ENCODE measurements at places on chromosomes 3 and 15.

DNA sequence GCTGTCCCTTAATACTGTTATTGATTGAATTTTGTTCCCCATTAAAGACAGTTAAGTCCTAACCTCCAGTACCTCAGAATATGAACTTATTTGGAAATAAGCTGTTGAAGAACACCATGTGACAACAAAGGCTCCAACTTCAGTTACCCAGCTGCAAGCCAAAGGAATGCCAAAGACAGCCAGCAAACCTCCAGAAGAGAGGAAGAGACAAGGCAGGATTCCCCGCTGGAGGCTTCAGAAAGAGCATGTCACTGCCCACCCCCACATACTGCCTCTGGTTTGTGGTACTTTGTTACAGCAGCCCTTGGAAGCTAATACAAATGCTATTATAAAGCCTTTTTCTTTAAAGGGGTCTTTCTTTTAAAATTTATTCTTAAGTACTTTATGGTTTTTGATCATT is 18.4 kb upstream of the NEK10 start:
- DNase-seq, result no peak

DNA sequence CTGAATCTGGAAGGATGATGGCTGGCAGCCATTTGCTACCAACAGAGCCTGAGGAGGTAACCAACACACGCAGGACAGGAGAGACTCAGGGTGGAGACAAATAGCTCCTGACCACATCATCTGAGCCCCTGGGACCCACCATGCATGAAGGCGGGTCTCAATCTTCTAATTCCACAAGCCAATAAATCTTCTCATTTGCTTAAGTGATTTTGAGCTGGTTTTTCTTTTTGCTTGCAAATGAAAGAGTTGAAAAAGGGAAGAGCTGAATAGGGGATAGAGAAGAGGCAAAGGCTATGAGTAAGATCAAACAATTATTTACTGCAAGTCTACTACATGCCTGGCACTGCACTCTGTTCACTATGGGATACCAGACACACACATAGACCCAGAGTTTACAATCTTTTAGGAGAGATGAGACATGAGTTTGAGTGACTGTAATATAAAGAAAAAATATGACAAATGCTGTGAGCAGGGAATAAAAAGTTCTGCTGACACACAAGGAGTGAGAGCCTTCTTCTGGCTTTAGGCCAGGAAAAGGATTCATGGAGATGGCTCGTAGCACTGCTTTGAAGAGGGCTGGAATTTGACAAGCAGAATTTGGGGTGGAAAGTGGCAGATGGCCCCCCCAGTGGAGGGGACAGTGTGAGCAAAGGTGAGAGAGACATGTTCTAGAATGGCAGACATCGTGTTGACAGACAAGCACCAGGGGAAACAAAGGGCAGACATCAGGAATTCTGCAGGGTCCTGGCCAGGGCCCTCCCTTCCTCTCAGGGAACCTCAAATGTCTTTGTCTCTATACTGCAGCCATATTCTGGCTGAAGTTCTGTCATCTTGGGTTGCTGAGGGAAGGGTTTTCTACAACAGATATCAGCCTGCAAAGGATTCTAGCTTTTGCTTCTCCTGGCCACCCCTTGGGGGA is 69.8 kb upstream of the WNT5A start:
- DNase-seq, result no peak

GRCh38 chr15:42577514-42578031 is 2.2 kb downstream of the STARD9 start:
- DNase-seq, result no peak

DNA sequence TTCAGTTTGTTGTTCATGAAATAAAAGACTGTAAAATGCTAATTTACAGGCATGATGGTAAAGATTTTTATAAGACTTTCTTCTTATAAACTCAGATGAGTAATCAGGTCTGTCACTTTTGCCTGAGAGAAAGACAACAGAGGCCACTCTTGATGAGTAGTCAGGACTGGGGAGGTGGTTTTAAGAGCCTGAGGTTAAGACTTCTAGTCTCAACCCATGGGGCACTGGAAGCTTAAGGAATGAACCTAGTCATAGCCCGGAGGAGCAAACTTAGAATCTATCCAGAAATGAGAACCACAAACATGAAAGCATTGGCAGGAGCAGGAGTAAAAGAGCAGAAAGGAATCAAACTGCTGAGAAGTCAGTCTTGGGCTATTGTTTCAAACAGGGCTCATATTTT is 846.3 kb upstream of the ARPP21 start:
- DNase-seq, result no peak

- DNase-seq, result no peak
Observed at GRCh38 chr3:143837076-143837475, 11.2 kb downstream of the SLC9A9 start.

GRCh38 chr3:45311953-45312801 is 76.2 kb upstream of the LARS2 start:
- no peak for DNase-seq

DNA sequence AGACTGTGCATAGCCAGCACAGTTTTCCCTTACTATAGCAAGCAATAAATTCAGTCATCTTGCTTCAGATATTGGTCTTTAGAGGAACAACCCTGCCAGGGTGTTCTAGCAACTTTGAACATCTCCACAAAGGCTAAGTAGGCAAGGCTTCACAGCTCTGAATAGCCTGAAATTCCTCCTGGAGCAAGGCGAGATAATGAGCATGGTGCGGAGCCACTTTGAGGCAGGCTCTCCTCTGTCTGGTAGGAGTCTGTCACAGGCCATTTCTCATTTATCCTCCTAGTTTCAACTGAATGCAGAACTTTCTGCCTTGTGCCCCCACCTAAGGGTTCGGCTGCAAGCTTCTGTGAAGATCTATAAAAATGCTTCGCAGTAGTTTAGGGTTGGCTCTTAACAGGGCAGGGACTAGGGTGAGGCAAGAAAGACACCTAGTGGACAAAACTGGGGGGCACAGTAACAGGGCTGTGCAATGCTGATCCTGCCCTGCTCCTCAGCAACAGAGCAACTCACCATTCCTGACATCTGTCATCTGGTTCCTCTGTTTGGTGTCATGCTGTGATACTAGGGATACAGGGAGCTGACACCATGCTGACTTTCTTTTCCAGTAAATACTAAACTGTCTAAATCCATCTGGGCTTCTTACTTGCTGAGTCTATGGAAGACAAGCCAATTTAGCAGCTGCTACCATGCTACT is 16.6 kb upstream of the EHHADH start:
- no peak for DNase-seq

DNA sequence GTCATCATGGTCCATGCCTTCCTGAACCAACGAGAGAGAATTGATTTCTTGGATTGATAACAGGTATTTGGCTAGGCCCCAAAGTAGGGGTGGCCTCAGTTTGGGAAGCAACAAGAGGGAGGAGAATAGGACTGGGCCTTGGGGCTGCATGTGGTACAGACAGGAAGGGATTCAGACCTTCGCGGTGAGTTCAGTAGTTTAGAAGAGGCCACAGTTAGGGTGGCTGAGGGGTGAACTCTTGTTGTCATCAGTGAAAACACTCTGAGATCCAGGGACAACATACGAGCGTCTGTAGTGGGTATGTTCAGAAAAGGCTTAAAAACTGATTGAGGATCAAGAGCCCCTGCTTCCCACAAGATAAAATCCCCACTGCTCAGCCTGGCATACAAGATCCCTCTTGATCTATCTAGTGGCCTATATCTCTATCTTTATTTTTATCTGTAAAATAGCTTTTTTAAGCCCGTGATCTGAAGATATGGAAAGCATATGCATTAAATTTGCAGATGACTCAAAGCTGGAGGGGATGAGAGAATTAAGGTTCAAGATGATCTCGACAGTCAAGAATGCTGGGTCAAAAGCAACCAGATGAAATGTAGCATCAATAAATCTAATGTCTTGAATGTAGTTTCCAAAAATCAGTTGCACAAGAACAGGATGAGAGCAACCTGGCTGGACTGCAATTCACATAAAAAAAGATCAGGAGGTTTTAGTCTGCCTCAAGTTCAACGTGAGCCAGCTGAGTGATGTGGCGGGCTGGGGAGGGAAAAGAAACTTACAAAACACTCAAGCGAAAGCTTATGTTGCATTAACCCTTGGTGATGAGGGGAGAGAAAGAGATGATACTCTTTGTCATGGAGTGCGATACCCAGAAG is 221.1 kb upstream of the TLE3 start:
- DNase-seq, result no peak

DNA sequence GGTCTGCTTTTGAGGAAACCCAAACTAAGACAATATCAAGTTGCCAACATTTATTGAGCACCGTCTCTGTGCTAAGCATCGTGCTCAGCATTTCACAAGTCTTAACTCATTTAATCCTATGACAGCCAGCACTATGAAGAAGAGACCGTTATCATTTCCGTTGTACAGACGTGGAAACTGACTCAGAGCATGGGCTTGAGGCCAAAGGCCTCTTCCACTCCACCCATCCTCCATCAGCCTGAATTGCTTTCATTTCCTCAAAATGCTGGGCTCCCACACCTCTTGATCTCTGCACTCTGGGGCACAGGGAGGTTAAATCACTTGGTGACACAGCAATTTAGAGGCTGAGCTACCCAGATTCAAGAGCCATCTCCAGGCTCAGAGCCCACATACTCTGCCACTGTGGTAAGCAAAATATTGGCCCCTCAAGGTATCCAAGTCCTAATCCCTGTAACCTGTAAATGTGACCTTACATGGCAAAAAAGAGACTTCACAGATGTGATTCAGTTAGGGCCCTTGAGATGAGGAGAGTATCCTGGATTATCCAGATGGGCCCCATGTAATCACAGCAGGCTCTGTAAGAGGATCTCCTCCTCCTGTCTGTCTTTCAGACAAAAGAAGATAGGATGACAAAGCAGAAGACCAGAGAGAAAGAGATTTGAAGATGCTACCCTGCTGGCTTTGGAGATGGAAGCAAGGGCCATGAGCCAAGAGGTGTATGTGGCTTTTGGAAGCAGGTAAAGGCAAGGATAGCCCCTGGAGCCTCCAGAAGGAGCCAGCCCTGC is 24.3 kb upstream of the FLNB start:
- DNase-seq, result peak; percentile 2

GRCh38 chr3:129365296-129366136 is 62.9 kb downstream of the EFCAB12 start:
- DNase-seq, result no peak

DNA sequence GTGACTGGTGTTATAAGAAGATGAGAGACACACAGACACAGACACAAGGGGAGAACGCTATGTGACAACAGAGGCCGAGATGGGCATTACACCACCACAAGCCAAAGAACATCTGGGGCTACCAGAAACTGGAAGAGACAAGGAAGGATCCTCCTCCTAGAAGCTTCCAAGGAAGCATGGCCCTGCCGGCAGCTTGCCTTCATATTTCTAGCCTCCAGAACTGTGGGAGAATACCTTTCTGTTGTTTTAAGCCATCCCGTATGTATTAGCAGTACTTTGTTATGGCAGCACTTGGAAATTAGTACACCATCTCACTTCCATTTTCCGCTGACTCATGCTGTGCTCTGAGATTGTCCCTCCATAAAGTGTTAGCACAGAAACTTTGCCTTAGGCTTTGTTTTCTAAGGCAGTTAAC is 38.7 kb upstream of the CA12 start:
- DNase-seq, result no peak

GRCh38 chr15:78023081-78023665 is 54.3 kb downstream of the TBC1D2B start:
- no peak for DNase-seq

GRCh38 chr15:60387321-60387720 is 10.5 kb downstream of the ANXA2 start:
- DNase-seq, result no peak

DNA sequence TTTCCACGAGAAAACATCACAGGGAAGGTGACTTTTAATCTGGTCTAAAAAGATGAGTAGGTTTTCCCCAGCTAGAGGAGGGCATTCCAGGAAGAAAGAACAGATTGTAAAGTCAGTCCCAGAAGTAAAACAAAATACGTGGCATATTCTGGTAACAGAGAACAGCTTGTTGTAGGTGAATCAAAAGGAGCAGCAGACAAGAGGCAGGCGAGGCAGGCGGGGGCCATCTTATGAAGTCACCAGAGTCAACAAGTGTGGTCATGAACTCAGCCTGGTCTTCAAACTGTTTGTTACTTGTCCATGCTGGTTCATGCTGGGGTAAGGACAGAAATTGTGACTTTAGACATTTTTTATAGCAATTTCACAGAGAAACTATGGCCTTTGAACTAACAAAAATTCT is 4.0 kb upstream of the POPDC2 start:
- no peak for DNase-seq

GRCh38 chr3:54065586-54065985 is 56.8 kb upstream of the CACNA2D3 start:
- DNase-seq, result no peak

DNA sequence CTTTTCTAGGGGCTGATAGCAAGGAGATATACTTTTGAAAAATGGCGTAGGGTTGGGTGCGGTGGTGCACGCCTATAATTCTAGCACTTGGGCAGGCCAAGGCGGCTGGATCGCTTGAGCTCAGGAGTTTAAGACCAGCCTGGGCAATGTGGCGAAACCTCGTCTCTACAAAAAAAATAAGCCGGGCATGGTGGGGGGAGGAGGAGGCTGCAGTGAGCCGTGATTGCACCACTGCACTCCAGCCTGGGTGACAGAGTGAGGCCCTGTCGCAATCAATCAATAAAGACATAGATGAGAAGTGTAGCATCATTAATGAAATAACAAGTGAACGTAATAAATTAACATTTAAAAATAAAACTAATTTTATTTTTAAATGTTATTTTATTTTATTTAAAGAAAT is 134.6 kb downstream of the SLCO3A1 start:
- no peak for DNase-seq

DNA sequence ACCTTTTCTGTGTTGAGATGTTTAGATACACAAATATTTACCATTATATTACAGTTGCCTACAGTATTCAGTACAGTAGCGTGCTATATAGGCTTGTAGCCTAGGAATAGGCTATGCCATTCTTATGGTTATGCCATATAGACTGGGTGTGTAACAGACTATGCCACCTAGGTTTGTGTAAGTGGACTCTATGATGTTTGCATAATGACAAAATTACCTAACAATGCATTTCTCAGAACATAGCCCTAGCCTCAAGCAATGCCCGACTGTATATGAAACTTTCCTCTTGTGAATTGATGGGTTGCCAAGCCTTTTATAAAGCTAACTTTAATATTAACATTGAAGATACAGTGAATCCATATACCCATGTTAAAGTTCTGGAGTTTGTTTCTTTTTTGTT is 10.3 kb upstream of the PHLDB2 start:
- no peak for DNase-seq

GRCh38 chr3:129059311-129059958 is 1.1 kb upstream of the GP9 start:
- no peak for DNase-seq

- no peak for DNase-seq
Observed at GRCh38 chr3:76627236-76627635, 412.7 kb upstream of the ROBO2 start.

GRCh38 chr3:38632989-38633388 is 16.5 kb downstream of the SCN5A start:
- DNase-seq, result no peak

DNA sequence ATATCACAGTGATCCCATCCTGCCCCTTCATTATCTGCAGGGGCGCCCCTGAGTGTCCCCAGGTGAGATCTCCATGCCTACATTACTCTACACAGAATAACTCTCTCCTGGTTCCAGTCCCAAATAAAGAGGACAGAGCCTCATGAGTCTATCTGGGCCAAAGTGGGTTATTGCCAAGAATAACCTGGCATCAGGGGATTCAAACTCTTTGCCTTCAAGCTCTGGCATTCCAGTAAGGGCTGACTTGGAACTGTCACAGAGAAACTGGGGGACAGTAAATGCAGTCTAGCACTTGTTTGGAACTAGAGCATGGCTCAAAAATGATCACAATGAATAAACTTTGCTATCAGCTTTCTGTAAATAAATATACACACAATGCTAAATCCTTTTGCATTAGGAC is 30.3 kb downstream of the GJD2 start:
- DNase-seq, result no peak

GRCh38 chr15:36896949-36897348 is 203.4 kb downstream of the MEIS2 start:
- no peak for DNase-seq

Measured in activated T-helper 9 cell treated with anti-CD3 and anti-CD28 coated beads, Interleukin-2, amount 50 U/mL, for 16 hours (primary cell).